ENCODE measurements at places on chromosomes 5 and 9.

GRCh38 chr5:114438471-114438870 lies 76.6 kb downstream of the KCNN2 start:
- DNase-seq, result no peak

- DNase-seq, result no peak
Observed at GRCh38 chr5:36198281-36198680, 43.4 kb downstream of the NADK2 start.

DNA sequence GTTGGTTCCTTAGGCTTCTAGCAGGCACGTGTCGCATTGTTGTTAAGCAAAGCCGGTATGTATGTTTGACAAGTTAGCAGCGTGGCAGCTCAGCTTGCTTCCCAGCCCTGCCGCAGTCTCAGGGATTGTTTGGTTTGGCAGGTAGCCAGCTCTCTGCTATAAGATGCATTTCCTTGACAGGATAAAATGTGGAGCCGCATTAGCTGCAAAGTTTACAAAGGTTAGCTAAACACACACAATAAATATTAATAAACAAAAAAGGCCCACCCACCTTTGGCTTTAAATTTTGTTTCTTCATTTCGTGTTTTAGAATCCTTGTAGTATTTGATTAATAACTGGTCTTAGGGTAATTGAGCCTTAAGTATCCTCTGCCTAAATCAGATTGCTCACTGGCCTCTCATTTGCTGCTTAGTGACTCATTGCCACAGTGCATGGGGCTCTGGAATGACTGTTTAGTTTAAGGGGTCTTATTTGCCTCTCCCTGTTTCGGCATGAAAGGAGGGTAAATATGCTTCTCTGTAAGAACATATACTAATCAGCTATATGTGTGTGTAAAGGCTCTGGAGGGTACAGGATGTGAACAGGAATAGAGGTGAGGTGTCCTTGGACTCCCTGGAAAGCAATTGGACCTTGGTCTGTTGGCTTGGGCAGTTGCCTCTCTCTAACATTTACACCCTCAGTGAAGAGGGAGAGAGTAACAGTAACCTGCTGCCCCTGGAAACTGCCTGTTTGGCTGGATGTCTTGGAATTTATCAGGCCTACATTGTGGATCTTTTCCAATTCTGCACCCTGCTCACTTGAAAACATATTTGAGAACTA lies 122.0 kb downstream of the GDNF start:
- no peak for DNase-seq

DNA sequence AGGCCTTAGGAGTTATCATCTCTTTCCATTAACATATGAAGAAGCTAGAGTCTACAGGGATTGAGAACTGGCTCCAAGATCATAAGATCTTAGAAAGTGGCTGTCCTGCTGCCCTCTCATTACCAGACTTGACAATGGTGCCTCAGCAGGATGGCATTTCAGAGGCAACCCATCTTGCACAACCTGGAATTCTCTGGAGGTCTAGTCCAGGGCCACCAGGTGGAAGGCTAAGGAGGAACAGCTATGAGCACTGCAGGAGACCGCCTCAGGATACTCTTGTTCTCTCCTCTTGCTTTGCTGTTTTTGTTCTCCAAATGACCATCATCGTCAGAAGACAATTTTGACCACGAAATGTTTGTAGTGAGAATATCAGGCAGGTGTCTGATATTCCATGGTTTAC lies 322.6 kb downstream of the FBXL17 start:
- DNase-seq, result no peak

- no peak for DNase-seq
Observed at GRCh38 chr9:121682926-121683515, 31.6 kb downstream of the DAB2IP start.

GRCh38 chr9:35808433-35808832 lies 3.6 kb downstream of the SPAG8 start:
- DNase-seq, result no peak
